Activated naive CD8-positive, alpha-beta T cell treated with anti-CD3 and anti-CD28 coated beads, Interleukin-2, amount 10 ng/mL, durations not matched to agents 7 days and 5 days (primary cell): ENCODE measurements at places on chromosomes 12 and 14.

DNA sequence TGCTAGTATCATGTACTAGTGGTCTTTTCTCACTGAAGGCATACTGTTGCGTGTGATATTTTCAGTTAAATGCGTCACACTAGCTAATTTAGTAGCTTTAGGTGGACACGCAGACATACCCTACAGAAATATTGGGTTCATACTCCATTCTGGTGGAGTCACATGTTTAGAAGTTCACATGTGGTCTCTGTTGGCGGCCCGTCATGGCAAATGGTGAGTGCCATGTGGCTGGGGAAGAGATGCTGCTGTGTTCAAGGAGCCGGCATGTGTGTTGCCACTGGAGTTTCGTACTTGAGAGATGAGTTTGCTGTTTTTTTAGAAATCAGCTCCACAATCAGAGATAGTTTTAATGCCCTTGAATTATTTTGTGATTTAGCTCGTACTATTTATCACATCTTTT, 454.6 kb downstream of the PCNX1 start:
- DNase-seq = no peak

- DNase-seq = no peak
Measured at GRCh38 chr12:61902403-61902802, 357.8 kb upstream of the USP15 start.

DNA sequence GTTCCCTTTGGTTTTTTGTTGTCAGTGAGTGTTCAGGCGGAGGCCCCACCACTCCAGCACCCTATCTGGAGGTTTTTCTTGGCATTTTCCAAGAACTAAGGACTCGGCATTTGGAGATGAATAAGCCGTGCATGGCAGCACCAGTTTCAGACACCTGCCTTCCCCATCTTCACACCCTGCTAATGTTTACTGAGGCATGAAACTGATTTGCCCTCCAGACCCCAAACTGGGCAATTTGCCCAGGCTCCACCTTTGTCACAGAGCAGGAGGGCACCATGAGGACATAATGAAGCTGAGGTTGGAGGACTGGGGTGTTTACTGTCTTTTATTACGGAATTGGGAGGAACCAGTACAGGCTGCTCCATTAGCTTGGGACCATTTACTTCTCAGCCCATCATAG, 113.4 kb downstream of the LGMN start:
- DNase-seq = no peak

DNA sequence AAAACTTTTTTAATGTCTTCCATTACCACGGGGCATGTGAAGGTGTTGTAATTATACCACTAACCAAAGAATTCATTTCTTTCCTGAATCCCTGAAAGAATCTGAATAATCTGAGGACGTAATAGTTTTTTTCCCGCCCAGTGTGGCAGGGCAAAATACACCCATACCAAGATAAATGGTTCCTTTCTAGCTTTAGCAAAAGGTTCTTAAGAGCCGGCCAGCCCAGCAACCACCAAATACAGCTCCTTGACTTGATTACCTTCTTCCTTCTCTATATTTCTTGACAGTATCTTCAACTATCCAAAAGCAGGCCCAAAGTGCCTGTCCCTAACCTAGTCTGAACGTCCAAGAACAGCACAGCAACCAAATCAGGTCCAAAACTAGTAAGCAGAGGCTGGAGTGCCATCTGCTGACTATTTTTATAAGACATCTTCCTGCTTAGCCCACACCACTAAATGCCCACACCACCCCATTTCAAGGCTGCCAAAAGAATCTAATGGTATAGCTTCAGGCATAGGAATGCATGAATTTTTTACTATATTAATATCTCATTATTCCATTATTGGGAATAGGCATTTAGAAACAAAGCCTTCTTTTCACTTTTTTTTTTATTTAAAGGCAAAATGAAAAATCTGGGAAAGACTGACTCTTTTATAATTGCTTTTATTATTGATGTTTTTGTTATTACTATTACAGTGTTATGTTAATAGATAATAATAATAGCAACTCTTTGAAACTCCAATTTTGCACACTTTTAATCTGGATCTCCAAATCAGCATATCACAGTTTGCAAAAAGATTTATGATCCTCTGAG, 524.4 kb downstream of the MED13L start:
- no peak for DNase-seq

GRCh38 chr14:46306267-46306666, 345.3 kb downstream of the RPL10L start:
- no peak for DNase-seq

- no peak for DNase-seq
Measured at GRCh38 chr12:42854826-42855225, 265.3 kb upstream of the PRICKLE1 start.
